Right ventricle myocardium superior (tissue), 1 donor: ENCODE measurements at places on chromosomes 16 and 17. TPM values are rescaled to one million over a fixed set of nuclear protein-coding genes. Genes with fewer than 3 reads are reported as not detected.

The KRTAP29-1 gene
- not detected for total RNA-seq

The HAP1 gene
- not detected for total RNA-seq

The ASGR1 gene
- 0.19 TPM for total RNA-seq

The FADS6 gene
- not detected for total RNA-seq

The HBM gene
- not detected for total RNA-seq

The NPIPA8 gene
- total RNA-seq: not detected

The TMIGD1 gene
- total RNA-seq: not detected

The CA5A gene
- not detected for total RNA-seq

The MT1E gene
- total RNA-seq: 109 TPM

The IKZF3 gene
- 0.22 TPM for total RNA-seq

The CCL7 gene
- total RNA-seq: not detected

The CD68 gene
- total RNA-seq: 32.0 TPM

The CHP2 gene
- not detected for total RNA-seq

The EMC8 gene
- 21.8 TPM for total RNA-seq

The TNFRSF13B gene
- total RNA-seq: not detected

The OR2C1 gene
- total RNA-seq: not detected

The RGS9 gene
- total RNA-seq: 2.4 TPM

The CDH1 gene
- not detected for total RNA-seq

The P4HB gene
- total RNA-seq: 309 TPM

The DHX58 gene
- 2.5 TPM for total RNA-seq

The RNF135 gene
- 4.7 TPM for total RNA-seq

The CRYM gene
- 70.0 TPM for total RNA-seq

The TPSG1 gene
- total RNA-seq: 0.19 TPM

The CCL22 gene
- not detected for total RNA-seq

The CSNK1D gene
- 54.4 TPM for total RNA-seq

The PRSS8 gene
- not detected for total RNA-seq

The KRT28 gene
- total RNA-seq: not detected

The SCNN1B gene
- not detected for total RNA-seq

The PHLPP2 gene
- 1.5 TPM for total RNA-seq

The PLD2 gene
- total RNA-seq: 13.6 TPM

The SLC22A31 gene
- not detected for total RNA-seq

The PAFAH1B1 gene
- total RNA-seq: 104 TPM

The PRSS27 gene
- 0.30 TPM for total RNA-seq

The HOXB9 gene
- not detected for total RNA-seq

The NPB gene
- 0.24 TPM for total RNA-seq

The SLC16A13 gene
- 1.6 TPM for total RNA-seq

The KRT222 gene
- total RNA-seq: not detected

The MIS12 gene
- 10.0 TPM for total RNA-seq

The EVI2B gene
- total RNA-seq: 2.9 TPM

The SNX11 gene
- total RNA-seq: 11.8 TPM

The SOST gene
- total RNA-seq: not detected

The GSDMA gene
- total RNA-seq: 0.40 TPM

The NSMCE1 gene
- total RNA-seq: 36.0 TPM

The OR3A3 gene
- not detected for total RNA-seq

The FBXL20 gene
- total RNA-seq: 12.1 TPM

The TBC1D3K gene
- total RNA-seq: not detected

The ITGB4 gene
- total RNA-seq: 9.4 TPM

The CDC42EP4 gene
- 53.0 TPM for total RNA-seq

The KRT39 gene
- total RNA-seq: not detected

The CCL17 gene
- total RNA-seq: not detected

The PERCC1 gene
- total RNA-seq: 0.32 TPM
